ENCODE measurements at places on chromosomes 11 and 22. TPM values are rescaled to one million over a fixed set of nuclear protein-coding genes. Genes with fewer than 3 reads are reported as not detected.

GRCh38 chr11:123083623-123084029 is 21.7 kb upstream of the HSPA8 start:
- DNase-seq: peak; percentile 90

- DNase-seq: no peak
Measured at GRCh38 chr11:30811226-30811755, 225.1 kb upstream of the MPPED2 start.

DNA sequence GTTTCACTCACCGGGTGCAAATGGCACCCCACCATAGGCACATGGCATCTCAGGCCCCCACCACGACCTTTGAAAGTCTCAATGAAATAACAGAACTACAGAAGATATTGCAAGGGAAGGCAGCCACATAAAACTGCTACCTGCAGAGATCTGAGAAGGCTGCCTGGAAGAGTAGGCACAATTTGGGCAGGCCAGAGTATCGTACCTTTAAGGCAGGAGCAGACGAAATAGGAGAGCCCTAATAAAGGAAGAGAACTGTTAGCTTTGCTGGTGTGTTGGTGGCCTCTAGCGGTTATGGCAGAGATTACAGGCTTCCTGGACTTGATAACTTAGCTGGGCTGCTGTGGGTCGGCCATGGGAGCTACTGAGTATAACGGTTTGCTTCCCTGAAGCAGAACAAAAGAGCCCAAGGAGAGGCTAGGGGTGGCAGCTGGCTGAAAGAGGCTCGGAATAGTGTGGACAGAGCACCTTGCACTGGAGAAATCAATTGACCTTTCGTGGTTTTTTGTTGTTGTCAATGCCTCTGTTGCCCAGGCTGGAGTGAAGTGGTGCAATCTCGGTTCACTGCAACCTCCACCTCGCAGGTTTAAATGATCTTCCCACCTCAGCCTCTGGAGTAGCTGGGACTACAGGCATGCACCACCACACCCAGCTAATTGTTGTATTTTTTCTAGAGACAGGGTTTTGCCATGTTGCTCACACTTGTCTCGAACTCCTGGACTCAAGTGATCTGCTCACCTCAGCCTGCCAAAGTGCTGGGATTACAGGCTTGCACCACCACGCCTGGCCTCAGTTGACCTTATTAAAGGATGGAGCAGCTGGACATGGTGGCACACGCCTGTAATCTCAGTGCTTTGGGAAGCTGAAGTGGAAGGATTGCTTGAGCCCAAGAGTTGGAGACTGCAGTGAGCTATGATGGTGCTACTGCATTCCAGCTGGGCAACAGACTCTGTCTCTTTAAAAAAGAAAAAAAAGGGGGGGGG is 4.8 kb downstream of the SDF2L1 start:
- DNase-seq: peak; percentile 83

- DNase-seq: no peak
Measured at GRCh38 chr11:11978098-11978637, 30.3 kb downstream of the DKK3 start.

GRCh38 chr22:20427945-20428417 is 9.6 kb downstream of the SCARF2 start:
- no peak for DNase-seq

- DNase-seq: no peak
Measured at GRCh38 chr11:68954836-68955606, 25.8 kb downstream of the MRGPRD start.

- peak; percentile 27 for DNase-seq
Measured at GRCh38 chr22:44099696-44100095, 75.6 kb downstream of the PARVB start.

DNA sequence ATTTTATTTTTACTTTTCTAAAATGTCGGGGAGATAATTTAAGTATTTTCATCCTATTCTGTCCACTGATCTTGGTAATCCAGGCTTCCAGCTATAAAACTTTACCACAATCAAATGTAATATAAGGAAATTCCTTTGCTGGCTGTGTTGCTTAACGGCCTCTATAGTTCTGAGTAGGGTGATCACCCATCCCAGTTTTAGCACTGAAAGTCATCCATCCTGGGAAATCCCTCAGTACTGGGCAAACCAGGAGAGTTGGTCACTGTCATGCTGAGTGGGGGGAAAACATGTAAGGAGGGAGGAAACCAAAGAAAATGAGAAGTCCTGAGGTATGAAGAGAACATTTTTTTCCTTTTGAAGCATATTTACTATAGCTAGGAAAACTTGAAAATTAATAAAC is 12.8 kb upstream of the BACE1-AS start:
- DNase-seq: no peak

- DNase-seq: no peak
Measured at GRCh38 chr11:131748151-131749050, 378.0 kb downstream of the NTM start.

GRCh38 chr11:44066732-44067141 is 667 bp downstream of the ACCS start:
- peak; percentile 32 for DNase-seq

DNA sequence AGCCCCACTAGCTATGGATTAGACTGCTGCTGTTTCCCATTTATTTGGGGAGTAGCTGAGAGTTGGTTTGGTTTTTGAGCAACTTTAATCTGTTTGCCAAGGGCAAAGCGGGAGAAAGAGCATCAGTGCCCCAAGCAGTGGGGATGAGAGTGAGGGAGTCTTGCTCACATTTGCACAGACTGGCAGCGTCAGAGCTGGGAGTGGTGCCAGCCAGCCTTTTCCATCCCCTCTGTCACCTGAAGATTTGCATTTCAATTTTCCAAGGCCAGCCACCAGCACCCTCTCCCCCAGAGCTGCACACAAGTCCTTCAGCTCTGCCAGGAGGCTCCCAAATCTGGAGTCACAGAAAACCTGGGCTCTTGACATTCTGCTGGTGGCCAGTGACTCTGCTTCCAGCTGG is 21.0 kb upstream of the UVRAG start:
- no peak for DNase-seq

DNA sequence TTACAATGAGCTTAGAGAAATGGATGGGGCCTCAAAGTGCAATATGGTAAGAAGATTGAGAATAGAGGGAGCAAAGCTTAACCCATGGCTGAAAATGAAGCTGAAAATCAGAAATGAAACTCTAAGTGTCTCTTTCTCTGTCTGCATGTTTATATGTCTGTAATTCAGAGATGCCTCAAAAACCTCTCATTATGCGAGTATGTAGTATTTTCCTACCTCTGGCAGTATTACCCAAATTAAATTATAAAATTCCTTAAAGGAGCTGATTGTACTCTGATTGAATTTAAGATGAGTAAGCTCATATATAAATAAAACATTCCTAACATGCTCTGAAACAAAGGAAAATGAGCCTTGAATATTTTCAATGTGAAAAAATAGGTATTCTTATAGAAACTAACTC is 39.8 kb upstream of the PRSS23 start:
- DNase-seq: no peak

DNA sequence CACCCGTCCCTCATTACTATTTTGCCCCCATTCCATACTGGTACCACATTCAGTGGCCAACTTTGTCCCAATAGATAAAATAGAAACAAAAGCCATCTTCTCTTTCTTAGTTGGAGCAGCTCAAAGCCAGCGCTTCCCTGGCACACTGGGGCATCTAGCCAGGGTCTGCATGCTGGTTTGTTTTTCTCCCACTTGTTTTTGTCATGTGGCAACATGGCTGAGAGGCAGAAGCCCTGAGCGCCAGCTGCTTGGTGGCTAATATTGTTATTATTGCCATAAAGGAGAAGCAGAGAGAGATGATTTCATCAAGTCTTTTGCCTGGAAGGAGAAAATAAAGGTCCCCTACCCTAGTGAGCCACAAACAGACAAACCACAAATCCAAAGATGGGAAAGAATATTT is 48.4 kb upstream of the CRTAM start:
- no peak for DNase-seq

GRCh38 chr11:7306900-7307299 is 55.2 kb downstream of the SYT9 start:
- DNase-seq: no peak

DNA sequence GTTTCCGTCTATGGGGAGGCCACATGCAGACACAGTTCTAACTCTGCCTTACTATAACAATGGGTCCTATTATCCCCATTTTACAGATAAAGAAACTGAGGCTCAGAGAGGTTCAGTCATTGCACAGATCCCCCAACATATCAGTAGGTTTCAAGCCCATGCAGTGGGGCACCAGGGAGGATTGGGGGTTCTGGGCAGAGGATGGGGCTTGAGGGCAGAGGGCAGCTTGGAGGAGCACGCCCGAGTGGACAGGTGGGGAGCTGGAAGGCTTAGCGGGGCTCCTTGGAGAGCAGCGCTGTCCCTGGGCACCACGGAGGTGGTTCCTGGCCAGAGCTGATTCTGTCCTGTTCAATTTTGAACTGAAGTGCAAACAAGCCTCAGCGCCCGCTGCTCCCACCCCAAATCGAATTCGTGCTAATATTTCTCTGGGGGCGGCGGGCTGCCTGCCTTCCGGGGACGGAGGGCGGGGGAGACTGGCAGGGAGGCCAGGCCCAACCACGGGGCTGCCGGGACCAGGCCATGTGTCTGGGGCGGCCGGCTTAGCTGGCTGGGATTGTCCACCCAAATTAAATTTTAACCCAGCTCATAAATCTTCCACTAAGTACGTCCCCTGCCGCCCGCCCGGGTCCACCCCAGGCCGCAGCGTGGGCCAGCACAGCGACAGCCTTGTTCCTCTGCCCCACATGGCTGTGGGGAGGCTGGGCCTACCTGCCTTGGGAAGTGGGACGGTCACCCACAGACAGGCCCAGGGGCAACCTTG is 49.4 kb downstream of the FLRT1 start:
- no peak for DNase-seq

- peak; percentile 85 for DNase-seq
Measured at GRCh38 chr11:57761301-57762234, at the start of gene CTNND1. TSS of gene CTNND1 (plus strand) at chr11:57761802. CDS start at chr11:57791479, 29,677 bp downstream.

- DNase-seq: no peak
Measured at GRCh38 chr11:118007040-118007439, 20.8 kb downstream of the IL10RA start.

DNA sequence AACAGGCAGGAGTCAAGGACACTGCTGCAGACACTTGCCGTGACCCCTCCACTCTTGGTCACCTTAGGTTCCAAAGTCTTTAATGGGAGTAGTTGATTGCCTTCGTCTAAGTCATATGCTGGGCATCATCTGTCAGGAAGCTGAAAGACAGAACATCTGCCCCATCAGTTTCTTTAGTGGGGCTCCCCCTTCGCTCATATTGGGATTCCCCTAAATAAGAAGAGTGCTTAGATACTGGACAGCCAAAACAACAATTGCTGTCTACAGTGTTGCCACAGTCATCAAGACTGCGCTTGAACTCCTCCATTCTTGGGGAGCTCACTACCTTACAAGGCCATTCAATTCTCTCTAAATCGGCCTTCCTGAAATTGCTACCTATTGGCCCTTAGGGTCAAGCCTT is 58.5 kb downstream of the UBASH3B start:
- DNase-seq: no peak

DNA sequence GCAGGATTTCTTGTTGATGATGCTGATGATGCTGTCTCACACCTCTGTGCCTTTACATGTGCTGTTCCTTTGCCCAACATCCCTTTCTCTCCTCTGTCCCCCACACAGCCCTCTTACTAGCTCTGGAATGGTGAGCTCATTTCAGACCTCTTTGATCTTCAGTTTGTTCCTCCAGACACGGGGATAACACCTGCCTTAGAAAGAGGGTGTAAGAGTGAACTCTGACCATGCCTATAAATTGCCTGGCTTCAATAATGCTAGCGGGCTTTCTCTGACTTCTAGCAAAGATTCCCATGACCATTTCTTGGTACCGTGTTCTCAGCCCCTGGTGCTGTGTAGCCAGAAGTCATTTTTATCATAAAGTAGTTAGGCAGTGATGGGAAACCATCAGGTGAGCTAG is 55.9 kb upstream of the DRD2 start:
- no peak for DNase-seq

- DNase-seq: no peak
Measured at GRCh38 chr22:17732251-17732854, 41.9 kb downstream of the BID start.

GRCh38 chr11:99234534-99234933 is 213.8 kb downstream of the CNTN5 start:
- DNase-seq: no peak

- no peak for DNase-seq
Measured at GRCh38 chr11:134576286-134576685, 164.2 kb upstream of the B3GAT1 start.

DNA sequence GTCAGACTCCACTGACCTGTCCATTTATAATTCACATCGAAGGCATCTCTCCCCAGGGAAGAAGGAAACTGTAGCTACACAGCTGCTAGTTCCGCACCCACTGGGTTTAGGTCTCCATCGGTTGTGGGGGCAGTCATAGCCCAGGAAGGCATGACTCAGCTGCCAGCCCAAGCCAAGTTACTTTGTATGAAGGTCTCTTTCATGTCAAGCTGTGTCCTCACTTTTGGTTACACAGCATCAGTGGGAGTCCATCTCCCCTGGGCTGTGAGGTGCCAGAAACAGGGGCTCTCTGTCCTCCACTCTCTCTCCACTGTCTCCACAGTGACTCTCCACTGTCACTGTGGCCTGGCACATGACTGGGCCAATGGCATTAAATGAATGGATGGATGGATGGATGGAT is 585.2 kb downstream of the BRD1 start:
- no peak for DNase-seq

DNA sequence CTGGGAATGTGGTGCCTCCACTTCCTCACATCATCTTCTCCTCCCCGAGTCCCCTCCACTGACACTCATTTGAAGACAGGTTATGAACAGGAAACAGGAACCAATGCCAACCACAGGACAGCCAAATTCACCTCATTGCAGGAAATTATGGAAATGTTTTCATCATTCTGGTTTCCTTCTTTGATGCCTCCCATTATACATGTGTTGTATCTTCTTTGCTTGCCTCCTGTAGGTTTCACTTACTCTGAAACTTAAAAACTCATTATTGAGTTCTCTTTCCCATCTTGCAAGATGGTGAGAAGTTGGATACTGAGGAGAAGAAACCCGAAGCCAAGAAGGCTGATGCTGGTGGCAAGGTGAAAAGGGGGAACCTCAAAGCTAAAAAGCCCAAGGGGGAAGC is 108.5 kb downstream of the PHF21B start:
- DNase-seq: no peak

DNA sequence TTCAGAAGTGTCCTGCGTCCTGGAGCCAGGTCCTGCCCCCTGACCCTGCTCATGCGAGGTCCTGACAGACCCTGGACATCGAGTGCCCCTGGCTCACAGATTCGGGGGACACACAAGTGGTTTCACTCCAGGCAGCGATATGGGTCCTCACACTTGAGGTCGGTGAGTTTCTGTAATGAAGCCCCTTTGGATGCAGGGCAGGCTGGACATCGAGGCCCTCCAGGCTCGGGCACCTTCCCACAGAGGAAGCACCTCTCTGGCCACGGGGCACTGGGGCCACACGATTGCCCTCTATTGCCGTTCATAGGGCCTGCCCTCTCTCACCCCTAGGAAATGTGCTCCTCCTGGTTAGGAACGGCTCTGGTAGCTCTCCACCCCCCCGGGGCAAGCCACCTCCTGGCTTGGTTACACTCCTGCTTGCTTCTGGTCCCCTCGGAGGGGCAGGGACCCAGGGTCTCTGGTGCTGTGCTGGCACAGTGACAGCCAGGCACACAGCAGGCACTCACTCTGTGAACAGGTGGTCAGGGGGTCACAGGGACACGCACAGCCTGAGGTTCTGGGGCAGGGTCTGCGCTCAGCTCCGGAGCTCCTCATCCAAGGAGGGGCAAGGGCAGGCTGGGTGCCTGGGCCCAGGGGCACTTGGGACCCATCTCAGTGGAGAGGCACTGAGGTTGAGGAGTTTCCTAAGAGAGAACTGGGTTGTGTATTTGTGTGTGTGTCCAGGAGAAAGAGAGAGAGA is 907.7 kb downstream of the BRD1 start:
- peak; percentile 20 for DNase-seq

The MRGPRX3 gene
- not detected for polyA plus RNA-seq

The SYCE3 gene
- not detected for polyA plus RNA-seq

The TMEM151A gene
- 0.15 TPM for polyA plus RNA-seq

The TFIP11 gene
- 28.9 TPM for polyA plus RNA-seq

The H19 gene
- polyA plus RNA-seq: 601 TPM

The CREBZF gene
- 53.6 TPM for polyA plus RNA-seq

The CUL5 gene
- 8.3 TPM for polyA plus RNA-seq
